ENCODE measurements at places on chromosomes 5 and 9. TPM values are rescaled to one million over a fixed set of nuclear protein-coding genes. Genes with fewer than 3 reads are reported as not detected.
A peak's percentile ranks its signal among the peaks of the same experiment; 100 is the strongest.

- peak; percentile 65 for DNase-seq
Measured at GRCh38 chr5:55438998-55439397, 95.8 kb downstream of the PLPP1 start.

DNA sequence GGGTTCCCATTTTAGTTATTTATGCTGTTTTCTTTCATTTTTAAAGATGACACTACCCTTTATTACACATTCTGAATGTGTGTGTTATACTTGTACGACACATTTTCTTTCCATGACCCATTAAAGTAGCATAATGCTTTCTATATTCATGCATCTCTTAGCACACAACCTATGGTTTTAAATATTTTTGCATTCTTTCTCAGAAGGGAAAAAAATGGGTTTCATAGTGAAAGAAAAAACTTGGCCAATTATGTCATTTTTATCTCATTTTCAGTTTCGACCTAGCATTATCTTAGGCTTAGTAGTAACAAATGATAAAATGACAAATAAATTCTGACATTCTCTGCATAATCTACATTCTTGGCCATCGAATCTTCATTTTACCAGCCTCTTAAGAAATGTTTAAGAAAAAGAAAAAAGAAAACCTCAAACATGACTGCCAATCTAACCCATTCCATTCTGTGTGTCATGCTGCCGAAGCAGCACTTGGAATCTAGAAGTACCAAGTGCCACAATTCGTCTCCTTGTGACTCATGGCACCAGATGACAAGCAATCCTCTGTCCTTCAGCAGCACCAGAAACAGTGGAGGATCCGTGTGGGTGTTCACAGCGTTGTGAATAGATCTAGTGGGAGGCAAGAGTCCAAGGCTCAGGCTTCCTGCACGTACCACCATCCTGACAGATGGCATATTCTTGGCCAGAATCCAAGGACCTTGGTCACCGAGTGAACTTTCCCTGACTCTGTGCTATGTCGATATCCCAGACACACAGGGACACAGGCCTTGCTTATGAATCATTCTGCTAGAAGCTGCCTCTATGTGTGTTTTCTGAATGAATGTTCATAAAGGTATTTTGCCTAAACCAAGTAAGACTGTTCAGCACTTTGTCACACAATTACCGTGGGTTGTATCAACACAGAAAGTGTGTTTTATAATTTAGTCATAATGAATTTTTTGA, 502.7 kb downstream of the NR2F1-AS1 start:
- DNase-seq, result no peak

The ADAMTS6 gene
- total RNA-seq, result 3.2 TPM

The TSSK1B gene
- not detected for total RNA-seq

DNA sequence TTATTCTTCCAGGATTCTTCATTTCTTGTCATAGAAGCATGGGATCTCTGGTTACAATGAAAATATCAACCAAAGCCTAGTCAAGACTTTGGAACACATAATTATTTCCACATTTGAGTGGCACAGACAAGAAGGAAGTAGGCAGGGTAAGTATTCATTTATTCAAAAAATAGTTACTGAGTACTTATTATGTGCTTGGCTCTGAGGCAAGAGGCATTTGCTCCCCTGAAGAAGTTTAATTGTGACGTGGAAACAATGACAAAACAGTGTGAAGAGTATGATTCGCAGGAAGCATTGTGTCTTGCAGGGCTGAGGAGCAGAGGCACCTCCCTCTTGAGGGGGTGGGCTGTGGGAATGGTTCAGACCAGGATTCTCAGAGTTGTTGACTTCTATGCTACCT, 45.0 kb upstream of the TNFSF15 start:
- DNase-seq, result no peak

DNA sequence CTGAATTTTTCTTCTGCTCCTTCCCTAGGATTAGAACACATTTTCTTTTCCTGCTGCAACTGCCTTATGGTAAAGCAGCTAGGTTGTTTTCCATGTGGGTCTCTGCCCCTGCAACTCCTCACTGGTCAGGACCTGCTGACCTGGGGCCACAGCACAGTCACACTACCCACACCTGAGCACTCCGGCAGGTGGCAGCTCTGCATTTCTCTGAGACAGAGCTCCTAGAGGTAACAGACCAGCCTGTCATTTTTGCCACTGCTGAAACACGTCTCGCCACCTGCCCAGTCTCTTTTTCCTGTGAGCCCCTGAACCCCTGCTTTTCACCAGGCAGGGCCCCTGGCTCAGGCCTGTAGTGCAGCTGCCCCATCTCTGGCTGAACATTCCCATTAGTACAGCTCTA, 609.6 kb downstream of the HINT1 start:
- no peak for DNase-seq

DNA sequence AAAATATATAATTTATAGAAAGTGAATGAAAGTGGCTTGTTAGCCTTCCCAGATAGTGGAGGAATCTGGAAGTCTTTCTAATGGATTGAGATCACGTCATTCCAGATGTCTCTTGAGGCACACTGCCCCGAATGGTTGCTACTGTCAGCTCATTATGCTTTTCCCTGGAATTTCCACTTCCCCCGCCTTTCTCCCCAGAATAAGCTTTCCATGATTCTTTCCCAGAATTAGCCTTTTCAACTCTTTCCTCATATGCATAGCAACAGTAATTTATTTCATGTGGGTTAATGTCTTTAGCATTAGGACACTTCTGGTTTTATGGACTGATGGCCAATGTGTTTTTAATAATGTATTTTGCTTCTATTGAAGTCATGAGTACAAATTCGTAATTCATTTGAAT, 81.5 kb downstream of the PALM2AKAP2 start:
- DNase-seq, result no peak

The IL13 gene
- total RNA-seq, result not detected

GRCh38 chr9:33288235-33288634, 2.1 kb upstream of the NFX1 start:
- no peak for DNase-seq

The IFNA14 gene
- total RNA-seq, result not detected

GRCh38 chr5:14455814-14456321, 125.7 kb upstream of the OTULINL start:
- no peak for DNase-seq

GRCh38 chr5:135034963-135035677, 1.1 kb upstream of the PITX1 start:
- no peak for DNase-seq

DNA sequence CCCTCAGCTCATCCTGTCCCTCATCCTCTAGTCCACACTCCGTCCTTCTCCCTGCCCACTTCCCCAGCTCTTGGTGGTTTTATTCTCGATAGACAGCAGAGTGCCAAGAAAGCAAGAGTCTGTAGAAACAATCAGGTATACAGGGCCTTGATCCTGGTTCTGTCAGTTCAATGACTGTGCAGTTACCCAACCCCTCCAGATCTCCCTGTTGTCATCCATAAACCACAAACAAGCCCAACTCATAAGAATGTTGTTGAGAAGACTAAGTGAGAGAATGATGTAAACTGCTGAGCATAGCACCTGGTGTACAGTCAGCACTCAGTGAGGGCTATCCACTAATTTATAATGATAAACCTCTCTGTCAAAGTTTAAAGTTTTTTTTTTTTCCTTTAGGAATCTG, 31.3 kb downstream of the ISL1 start:
- no peak for DNase-seq

DNA sequence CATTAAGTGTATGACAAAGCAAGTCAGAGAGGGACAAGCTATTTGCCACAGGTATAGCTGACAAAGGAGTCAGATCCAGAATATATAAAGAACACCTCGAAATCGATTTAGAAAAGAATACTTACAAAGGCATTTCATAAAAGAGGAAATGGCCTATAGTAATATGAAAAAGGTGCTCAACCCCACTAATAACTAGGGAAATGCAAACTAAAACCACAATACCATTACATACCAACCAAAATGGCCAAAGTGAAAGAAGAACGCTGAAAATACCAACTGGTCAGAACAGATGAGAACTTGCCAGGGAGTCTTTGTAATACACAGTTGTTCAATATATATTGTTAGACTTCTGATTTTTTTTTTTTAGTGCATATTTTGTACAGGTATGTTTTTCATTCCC, 152.9 kb downstream of the CDC42SE2 start:
- no peak for DNase-seq

The ZNF454 gene
- total RNA-seq, result 2.0 TPM

DNA sequence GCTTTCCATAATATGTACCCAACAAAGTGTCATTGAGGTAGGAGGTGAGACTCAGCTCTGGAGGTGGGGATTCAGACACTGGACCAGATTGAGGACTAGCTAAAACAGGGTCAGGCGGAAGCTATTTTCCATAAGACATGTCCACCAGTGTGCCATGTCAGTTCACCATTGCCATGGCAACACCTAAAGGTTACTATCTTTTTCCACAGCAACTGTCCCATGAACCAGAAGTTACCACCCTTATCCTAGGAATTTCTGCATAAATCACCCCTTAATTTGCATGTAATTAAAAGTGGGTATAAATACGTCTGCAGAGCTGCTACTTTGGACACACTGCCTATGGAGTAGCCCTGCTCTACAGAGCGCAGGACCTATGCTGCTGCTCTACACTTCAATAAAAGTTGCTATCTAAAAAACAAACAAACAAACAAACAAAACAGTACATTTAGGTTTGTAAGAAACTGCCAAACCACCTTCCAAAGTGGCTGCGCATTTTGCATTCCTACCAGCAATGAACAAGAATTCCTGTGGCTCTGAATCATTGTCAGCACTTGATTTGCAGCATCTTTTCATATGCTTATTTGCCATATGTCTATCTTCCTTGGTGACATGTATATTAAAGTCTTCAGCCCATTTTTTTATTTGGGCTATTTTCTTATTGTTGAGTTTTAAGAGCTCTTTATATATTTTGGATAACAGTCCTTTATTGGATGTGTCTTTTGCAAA, 18.0 kb upstream of the TRIM32 start:
- no peak for DNase-seq

DNA sequence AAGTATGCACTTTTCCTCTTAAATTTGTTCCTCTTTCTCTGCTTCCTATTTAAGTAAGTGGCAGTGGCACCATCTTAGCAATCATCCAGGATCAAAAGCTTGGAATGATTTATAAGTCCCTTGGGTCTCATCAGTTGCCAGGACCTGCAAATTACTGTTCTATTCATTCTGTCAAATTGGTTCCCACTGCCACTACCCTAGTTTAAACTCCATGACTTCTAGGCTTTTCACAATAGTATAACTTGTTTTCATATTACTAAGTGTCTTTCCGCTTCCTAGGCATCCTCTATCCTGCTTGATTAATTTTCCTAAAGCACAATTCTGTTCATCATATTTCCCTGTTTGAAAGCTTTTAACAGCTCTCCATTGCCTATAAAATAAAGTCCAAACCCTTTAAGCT, 363.9 kb upstream of the MEF2C start:
- DNase-seq, result no peak

GRCh38 chr9:119675951-119676350, 306.7 kb upstream of the BRINP1 start:
- DNase-seq, result no peak

- no peak for DNase-seq
Measured at GRCh38 chr9:85960688-85961093, 19.7 kb downstream of the NAA35 start.

- no peak for DNase-seq
Measured at GRCh38 chr5:160492565-160492964, 70.9 kb downstream of the PTTG1 start.
